SK-N-DZ (cell line): ENCODE measurements at places on chromosomes 12 and 14.

GRCh38 chr12:12428047-12428446 is 71.2 kb downstream of the BORCS5 start:
- no peak for DNase-seq

- no peak for DNase-seq
Observed at GRCh38 chr12:24488906-24489619, 459.8 kb downstream of the BCAT1 start.

DNA sequence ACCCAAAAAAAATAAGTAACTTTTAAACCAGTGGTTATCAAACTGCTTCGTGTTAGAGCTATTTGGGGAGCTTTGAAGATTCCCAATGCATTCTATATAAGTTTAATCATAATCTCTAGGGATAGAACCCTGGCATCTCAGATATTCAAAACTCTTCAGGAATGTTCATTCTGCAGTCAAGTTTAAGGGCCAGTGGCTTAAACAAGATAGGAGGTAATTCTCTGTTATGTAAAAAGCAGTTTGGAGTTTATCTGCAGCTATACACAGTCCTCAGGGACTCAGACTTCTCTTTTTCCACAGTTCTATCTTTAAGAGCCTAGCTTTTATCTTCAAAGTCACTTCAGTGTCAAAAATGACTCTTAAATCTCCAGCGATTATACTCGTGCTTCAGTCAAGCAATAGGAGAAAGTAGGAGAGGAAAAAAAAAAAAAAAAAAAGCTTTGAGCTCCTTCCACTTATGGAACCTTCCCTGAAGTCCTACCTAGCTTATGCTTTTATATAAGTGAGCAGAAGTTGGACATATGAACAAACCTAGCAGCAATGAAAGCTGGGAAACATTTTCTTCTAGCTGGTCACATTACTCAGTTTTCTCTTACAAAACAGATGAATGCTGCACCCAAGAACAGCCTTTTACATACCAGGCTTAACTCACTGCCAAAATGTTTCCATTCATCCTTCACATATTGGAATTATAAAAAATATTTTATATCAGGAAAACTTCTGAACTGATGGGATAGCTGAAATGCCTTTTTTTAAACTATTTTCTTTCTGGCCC is 302.8 kb downstream of the FSCB start:
- DNase-seq, result no peak

DNA sequence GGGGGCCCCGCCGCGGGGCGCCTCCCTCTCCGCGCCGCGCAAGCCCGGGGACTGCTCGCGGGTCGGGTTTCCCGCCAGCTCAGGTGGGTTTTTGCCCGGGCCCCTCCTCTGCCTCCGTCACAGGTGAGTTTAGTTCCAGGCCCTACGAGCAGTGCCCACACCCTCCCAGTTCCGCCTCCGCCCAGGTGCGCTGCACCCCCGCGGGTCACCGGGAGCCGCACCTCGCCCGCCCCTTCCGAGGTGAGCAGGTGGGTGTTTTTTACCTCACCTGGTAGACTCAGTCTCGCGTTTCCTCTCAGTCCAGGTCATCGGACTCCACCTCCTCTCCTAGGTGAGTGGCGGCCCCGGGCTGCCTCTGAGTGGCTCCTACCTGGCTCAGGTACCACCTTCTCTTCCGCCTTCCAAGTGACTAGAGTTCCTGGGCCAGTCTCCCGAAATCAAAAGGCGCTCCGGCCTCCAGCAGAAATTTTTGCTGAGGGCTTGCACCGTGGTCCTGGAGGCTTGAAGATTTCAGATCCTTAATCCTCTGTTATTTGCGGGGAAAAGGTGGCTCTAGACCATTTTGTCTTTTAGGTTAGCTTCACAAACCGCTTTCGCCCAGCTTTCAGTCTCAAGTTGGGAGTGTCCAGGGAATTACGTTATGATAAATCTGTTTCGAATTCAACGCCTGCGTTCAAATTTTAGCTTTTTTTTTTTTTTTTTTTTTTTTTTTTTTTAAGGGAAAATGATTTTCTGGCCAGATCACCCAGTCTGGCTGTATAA is at the start of gene TMEM30B:
TSS of gene TMEM30B (minus strand) at position 153 of the 762 bp plus-strand sequence. CDS start 191 bp downstream, outside the sequence.
- DNase-seq, result no peak

GRCh38 chr14:80850197-80850814 is 91.2 kb downstream of the CEP128 start:
- DNase-seq, result peak; percentile 8

GRCh38 chr12:105912882-105913678 is 225.7 kb downstream of the NUAK1 start:
- no peak for DNase-seq
